Kidney epithelial cell (primary cell): ENCODE measurements at places on chromosomes 1 and 21.

GRCh38 chr1:241592273-241592958 lies 47.8 kb downstream of the CHML start:
- peak; percentile 84 for DNase-seq

- no peak for DNase-seq
Observed at GRCh38 chr1:197063212-197063611, 3.8 kb downstream of the F13B start.

DNA sequence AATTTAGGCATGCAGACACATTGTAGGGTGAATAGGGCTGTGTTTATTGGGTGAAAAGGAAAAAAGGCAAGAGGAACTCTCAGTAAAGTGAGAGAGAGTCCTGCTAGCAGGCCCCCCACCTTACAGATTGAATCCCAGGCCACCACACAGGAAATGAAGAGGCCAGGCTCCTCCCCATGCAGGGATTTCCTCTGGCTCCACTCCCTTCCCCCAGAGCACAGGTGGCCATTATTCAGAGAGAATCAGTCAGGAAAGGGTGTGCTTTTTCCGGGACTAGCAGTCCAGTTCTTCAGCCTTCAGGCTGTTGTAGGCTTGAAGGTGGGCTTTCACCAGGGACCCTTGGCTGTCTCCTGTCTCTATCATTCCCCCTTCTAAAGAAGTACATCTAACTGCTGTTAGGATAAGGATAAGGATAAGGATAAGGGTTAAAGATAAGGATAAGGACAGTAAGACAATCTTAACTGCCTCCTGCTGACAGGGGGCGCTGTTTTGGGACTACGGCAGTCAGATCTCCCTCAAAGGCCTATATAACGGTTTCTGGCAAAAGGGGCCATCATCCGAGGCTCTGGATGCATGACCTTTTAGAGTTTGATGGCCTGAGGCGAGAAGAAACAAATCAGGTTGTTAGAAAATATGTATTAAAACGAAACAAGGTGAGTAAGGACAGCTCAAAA lies 26.3 kb downstream of the ZNF648 start:
- DNase-seq, result no peak

GRCh38 chr1:60620087-60620486 lies 462.3 kb upstream of the NFIA start:
- no peak for DNase-seq

DNA sequence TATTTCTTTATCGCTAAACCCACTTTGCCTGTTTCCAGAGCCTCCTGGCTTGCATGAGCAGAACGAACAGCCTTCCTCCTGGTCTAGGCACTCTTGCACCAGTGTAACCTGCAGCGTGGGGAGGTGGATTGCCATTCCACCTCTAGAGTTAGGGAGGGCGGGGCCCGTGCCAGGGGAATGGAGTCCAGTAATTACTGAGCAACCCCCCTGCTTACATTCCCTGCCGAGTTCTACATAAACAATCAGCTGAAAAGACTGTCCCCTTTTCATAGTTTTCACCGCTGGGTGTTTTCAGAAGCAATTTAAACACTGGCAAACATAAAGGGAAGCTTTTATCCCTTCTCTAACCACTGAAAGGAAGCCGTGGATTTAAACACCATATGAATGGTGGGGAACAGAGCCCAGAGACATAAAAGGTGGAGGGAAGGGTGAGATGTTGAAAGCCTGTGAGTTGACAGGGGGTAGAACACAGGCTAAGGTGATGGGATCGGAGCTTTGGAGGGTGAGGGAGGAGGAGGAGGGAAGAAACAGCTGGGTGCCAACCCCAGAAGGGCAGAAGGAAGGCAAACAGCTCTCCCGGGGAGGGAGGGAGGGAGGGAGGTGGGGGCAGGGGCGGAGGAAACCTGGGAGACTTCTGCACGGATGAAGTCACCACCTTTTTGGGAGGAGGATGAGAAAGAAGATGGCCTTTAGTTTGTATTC lies 68.0 kb upstream of the WDR26 start:
- DNase-seq, result no peak

GRCh38 chr1:236888903-236889302 lies 93.8 kb downstream of the MTR start:
- no peak for DNase-seq

DNA sequence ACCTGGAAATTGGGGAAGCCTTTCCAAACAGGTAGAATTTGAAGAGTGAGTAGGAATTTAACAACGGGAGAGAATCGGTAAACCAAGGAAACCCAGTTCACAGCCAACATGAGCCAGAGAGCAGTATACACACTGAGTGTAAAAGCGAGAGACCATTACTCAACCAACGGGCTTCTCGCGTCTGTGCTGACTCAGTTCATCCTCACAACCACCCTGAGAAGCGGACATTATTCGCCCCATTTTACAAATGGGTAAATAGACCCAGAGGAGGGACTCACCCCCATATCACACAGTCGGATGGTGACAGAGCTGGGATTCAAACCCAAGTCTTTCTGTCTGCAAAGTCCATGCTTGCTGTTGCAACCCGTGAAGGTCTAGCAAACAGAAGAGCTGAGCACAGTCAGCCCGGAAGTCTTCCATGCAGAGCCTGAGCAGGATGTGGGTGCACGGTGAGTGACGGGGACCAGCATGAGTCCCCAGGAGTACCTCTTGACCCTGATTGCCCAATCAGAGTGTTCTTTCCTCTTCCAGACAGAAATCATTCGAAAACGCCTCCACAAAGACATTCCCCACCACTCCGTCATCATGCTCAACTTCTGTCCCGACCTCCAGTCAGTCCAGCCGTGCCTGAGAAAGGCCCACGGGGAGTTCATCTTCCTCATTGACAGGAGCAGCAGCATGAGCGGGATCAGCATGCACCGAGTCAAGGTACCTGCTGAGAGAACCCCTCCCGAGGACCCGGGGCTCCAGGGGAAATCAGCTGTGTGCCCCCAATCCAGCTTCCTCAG lies 32.3 kb downstream of the VWA5B1 start:
- no peak for DNase-seq

DNA sequence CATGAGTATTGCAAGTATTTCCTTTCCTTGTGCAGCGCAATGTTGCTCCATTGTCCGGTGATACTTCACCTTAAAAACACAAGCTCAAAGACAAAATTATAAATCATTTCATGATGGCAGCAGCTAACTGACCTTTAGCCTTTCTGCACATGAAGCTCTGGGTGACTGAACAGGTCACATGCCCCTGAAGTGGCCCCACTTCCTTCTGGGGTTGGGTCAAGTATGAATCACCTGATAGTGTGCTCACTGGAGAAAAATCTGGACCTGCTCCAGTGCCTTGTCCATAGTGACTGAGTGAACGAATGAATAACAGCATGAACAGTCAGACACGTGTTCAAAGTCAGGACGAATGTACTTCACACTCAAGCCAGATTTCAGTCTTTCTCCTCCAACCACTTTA lies 658.9 kb downstream of the NPHP4 start:
- no peak for DNase-seq

GRCh38 chr1:162726555-162726954 lies 63.9 kb upstream of the HSD17B7 start:
- DNase-seq, result no peak

DNA sequence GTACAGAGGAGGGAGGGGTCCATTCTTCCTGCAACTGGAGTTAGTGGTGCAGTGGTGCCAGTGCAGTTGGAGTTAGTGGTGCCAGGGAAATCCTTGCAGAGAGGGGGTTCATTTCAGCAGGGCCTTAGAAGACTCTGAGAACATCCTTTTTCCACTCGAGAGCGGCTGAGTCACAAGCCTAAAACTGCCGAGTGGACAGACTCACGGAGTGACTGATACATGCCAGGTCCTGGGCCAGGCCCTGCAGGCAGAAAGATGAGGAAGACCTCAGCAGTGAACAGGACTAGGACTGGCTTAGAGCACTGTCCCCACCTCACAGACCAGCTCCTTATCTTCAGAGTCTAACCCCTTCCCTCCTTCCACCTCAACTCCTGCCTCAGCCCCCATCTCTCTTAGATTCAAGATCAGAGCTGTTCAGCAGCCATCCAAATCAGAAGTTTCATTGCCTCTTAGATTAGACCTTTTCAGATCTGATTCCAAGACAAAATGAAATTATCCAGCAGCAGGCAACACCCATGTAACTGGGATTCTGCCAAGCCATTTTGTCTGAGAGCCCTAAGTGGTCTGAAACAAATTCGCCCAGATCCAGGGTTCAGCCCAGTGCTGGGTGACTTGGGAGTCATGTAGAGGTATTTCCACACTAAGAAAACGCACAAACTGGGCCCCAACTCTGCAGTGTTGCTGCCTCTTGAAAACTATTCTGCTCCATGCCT lies 12.7 kb upstream of the IKBKE start:
- DNase-seq, result no peak

GRCh38 chr1:30998887-30999286 lies 66.6 kb downstream of the PUM1 start:
- no peak for DNase-seq

GRCh38 chr1:231705806-231706760 lies 79.5 kb downstream of the DISC1 start:
- DNase-seq, result no peak
